CD4-positive, alpha-beta T cell treated with Interleukin-10 for 1 hour (primary cell): ENCODE measurements at places on chromosomes 7 and 10.

DNA sequence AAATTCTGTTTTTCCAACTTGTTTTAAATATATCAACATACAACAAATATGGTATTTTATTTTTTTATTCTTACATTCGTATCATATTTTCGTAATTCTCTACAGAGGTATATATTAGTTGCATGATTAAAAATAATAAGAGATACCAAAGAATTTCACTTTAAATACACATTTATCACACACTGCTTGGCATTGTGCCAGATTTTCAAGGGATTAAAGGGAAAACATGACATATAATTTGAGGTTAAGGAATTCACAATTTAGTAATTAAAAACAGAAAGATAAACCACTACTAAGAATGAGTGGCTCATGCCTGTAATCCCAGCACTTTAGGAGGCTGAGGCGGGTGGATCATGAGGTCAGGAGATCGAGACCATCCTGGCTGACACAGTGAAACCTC, 484.7 kb upstream of the SORCS1 start:
- DNase-seq = no peak

DNA sequence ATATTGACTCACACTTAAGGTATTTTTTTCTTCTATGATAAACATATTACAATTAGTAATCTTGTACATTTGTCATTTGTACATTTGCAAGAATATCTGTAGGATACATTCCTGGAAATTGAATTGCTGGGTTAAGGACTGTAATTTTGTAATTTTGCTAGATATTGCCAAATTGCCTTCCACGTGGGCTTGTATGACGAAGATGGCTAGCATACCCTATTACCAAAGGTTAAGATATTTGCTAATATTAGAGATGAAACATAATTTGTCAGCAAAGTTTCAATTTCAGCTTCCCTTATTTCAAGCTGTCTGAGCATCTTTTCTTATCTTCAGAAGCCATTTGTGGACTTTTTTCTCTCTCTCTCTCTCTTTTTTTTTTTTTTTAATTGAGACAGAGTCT, 1.0 kb upstream of the LYZL2 start:
- DNase-seq = no peak

DNA sequence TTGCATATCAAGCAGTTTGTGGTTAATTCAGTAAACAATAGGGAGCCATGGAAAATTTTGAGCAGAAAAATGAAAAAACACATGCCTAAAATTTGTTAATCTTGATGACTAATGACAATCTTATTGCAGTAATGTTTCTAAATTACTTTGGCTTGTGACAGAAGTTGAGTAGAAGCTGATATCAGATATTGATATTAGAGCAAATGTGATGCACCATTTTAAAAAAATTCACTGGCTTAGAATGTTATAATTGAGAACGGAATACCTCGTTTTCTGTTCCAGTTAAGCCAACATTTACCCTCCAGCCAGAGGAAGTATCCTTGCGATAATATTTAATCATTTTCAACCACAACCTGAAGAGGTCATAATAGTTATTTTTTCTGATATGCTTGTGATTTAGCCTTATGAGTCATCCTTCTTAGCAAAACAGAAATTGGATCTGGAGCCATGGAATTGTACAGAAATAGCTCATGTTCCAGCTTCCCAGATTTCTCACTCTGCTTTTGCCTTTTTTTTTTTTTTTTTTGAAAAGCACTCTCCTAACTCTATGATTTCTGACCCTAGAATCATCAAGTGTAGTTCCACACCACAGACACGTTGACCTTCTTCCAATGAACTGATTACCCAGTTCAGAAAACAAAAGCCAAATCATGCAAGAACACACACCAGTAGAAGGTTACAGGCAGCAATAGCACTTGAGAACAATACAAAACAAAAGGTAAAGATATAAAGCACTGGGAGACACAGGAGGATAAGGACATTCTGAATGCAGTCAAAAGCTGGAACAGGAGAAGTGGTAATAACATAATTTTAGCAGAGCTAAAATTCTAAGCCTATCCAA, 96.8 kb upstream of the PHYHIPL start:
- DNase-seq = no peak

DNA sequence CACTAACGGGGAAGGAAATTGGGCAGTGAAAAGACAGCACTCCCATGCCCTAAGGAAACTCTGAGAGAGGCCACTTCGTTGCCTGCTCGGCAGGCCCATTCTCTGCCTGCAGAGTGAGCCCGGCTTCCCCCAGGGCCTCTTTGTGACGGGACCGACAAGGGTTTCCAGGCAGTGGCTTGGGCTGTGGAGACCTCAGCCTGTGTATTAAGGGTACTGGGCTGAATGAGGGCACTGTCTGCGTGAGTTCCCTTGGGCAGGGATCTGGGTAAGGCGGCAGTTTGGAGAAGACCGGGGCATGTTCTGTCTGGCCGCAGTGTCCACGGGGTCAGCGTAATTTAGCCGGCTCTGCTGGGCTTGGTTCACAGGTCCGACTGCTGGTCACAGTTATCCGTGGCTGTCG, 237.2 kb downstream of the MGMT start:
- no peak for DNase-seq

- DNase-seq = no peak
Observed at GRCh38 chr7:150443793-150444540, 6.5 kb upstream of the GIMAP8 start.

- DNase-seq = peak; percentile 71
Observed at GRCh38 chr10:119542988-119543813, 682 bp upstream of the RGS10 start.

- DNase-seq = no peak
Observed at GRCh38 chr10:1418031-1418550, 319.2 kb downstream of the ADARB2 start.

DNA sequence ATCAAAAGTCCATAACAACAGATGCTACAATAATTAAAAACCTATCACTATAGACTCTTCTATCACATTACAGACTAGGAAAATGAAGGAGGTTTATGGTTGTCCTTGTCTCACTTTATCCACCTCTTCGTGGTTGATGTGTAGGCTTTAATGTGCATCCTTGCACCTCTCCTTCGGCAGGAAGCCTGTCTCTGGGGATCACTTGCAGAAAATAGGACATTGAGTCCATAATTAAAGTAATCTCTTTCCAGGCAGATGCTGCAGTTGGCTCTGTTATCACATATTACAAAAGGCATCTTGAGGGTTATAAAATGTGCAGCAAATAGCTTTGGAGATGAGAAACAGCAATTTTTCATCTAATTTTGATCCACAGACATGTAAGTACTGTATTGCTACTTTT, 168.4 kb downstream of the RELN start:
- no peak for DNase-seq

DNA sequence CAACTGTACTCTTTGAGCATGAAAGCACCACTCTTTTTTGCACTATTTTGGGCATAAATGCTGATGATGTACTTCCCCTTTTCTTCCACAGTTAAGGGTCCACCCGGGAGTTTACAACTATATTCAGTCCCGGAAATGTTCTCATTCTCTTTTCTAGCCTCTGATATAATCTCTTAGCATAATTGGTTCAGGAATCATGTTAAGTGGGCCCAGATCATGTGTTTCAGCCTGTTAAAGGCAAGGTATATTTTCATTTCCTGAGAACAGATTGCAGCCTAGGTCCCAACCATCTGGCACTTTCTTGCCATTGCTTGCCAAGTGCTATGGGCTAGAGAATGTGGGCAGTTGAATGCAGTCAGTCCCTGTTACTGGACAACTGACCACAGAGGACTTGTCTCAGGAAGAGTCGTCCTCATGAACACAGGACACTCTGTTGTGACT, 111.4 kb upstream of the GLCCI1 start:
- no peak for DNase-seq

DNA sequence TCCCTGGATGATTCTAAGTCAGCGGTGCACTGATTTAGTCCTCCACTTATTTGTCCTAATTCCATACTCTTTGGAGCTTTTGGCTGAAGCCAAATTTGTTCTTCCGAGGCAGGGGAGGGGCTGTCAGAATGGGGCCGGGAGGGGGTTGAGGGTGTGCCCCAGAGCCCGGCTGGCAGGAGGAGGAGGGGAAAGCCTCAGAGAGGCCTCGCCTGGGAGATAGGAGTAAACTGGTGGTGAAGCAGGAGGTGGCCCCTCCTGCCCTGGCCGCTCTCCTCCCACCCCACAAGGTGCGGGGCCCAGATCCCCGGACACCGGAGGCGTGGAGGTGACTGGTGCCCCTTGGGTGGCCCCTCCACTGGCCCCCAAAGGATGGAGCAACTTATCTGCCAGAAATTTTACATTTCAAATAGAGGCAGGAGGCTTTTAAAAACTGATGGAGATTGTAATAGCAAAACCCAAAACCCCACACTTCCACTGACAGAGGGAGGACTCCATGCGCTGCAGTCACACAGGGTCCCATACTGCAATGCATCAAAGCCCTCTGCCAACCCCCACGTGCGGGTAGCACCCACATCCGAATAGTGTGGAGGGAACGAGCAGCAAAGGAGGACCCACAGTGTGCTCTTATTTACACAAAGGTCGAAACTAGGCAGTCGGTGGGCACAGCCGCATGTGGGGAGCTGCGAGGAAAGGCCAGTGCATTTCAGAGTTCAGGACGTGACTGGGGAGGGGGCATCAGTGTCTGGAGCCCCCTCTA, 61.9 kb downstream of the CAMK2B start:
- no peak for DNase-seq

DNA sequence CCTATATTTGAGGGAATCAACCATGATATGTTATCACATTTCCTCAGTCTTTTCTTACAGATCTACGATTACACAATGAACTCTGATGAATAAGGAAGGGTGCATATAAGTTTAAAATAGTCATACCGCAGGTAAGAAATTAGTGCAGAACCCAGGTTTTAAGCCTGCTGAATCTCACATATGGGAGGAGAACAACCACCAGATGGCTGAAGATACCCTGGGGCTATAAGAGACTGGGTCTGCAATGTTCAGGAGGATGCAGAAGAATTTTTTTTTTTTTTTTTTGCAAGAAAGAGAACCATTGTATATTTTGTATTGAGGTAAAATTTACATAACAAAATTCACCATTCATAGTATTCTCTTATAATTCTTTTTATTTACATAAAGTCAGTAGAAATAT, 372.3 kb upstream of the MYO3A start:
- no peak for DNase-seq

DNA sequence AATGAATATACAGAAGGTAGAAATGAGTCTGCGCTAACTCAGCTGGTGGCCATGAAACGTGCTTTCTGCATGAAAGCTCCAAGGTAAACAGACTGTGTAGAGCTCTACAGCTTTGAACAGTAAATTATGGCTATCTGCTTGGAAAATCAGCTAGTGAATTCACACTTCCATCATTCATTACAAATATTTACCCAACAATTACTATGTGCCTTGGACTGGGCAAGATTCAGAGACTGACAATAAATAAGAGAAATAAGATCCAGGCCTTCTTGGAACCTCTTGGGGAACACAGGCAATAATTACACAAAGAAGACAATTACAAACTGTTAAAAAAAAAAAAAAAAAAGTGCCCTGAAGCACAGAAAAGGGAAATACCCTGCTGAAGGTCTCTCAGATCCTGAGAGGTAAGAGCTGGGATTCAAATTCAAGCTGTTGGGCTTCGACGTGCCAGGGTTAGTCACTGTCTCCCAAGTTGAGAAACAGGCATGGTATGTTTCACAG, 15.8 kb downstream of the TSPAN12 start:
- no peak for DNase-seq

DNA sequence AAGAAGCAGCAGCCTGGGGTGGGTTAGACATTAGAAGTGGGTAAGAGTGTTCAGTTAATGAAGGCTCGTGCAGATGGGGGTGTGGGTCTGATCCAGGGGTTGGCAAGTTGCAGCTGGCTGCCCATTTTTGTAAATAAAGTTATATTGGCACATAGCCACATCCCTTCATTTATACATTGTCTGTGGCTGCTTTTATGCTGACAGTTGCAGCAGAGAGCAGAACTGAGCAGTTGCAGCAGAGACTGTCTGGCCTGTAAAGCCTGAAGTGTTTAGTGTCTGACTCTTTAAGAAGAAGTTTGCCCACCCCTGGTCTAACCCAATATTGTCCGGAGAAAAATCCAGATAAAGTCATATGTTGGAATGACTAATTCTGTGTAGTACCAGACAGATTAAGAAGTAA, 38.1 kb downstream of the GLRX3 start:
- DNase-seq = no peak
